Stromal cell of bone marrow (primary cell): ENCODE measurements at places on chromosomes 16 and 17.
A peak's percentile ranks its signal among the peaks of the same experiment; 100 is the strongest.

DNA sequence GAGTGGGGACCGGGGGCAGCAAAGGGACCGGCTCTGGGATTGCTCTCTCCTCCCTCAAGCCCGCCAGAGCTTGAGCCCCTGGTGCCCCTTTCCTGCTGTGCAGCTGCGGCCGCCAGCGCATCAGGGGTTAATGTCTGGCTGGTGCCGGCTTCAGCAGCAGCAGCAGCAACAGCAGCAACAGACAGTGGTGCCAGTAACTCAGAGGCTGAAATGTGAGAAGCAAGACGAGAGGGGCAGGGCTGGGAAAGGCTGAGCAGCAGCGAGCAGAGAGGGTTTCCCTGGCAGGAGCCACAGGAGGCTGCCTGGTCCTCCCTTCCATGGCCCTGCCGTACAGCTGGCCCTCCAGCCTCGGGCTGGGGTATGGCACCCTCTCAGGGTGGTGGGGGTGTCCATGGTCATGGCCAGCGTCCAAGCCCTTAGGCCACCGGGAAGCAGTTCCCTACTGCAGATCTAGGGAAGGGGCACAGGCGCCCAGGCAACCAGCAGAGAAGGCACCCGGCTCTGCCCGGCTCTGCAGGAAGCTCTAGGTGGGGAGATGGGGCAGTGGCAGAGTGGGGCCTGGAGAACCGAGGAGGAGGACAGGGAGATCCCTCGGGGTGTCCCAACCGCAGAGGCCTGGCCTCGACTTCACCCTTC lies 21.1 kb upstream of the TFAP4 start:
- DNase-seq = no peak

GRCh38 chr17:80270836-80271235 lies 10.2 kb downstream of the RNF213 start:
- no peak for DNase-seq

- DNase-seq = no peak
These were observed 47.5 kb upstream of the ZCCHC14 start for GRCh38 chr16:87540072-87540896.

DNA sequence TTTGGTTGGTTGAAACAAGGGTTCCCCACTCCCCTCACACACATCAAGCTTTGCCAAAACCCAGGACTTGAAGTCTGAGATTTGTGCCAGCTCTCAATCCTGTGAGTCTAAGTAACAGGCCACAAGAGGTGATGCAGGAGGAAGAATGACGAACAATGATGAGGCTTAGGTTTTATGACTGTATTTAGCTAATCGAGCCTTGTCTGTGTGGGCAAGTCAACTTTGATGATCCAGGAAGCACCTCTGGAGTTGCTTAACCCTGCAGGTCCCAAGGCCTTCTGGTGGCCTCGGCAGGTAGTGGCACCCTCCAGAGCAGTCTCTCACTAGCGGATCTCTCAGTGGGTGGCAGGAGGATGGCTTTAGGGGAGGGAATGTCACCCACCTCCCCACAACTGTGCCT lies 28.7 kb downstream of the CDK5RAP3 start:
- peak; percentile 69 for DNase-seq

DNA sequence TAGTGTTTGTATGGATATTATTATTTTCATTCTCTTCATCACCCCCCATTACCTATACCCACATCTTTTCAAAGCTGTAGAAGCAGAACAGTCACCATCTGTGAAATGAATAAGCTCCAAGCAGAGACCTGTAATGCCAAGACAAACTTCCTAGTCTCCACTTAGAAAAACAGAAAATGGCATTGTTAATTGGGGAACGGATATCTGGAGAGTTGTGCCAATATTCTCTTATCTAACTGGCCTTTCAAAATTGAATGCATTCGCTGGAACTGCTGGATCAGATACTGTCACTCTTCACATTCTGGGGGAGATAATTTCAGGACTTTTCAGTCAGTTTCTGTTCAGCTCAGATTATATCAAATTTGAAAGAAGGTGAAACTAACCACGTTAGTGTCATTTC lies 464.4 kb upstream of the GOT2 start:
- DNase-seq = no peak

DNA sequence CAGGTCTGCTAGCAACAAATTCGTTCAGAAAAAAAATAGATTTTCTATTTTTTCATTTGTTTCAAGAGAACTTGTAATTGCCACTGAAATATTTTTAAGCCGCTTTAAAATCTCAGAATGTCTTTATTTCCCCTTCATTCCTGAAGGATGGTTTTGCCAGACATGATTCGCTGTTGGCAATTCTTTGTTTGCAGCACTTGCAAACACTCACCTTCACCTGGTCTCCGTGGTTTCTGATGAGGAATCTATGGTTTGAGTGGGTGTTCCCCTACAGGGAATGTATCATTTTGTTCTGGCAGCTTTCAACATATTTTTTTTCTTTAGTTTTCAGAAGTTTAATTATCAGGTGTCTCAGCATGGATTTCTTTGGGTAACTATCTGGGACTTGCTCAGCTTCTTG lies 36.3 kb upstream of the CBX4 start:
- DNase-seq = no peak

GRCh38 chr17:73717690-73718089 lies 73.4 kb upstream of the SDK2 start:
- no peak for DNase-seq

- no peak for DNase-seq
These were observed 5.5 kb downstream of the SSTR2 start for GRCh38 chr17:73170324-73170723.

- DNase-seq = no peak
These were observed 121.3 kb downstream of the METRNL start for GRCh38 chr17:83200751-83201150.

DNA sequence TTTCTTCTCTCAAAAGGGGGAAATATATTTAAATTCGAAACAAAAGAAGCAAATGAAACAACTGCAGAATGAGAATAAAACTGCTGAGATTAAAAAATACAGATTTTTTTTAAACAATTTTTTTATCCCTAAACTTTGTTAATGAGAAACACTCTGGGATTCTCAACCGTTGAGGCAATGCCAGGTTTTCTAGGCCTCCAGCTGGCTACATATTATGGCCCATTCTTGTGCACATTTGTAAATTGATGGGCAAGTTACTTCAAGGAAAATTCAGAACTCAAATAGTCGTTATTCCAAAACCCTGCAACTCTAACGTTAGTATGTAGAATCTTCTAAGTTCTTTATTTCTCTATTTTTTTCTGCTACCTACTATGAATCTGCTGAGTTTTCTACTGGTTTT lies 239.3 kb upstream of the WSCD1 start:
- no peak for DNase-seq

- DNase-seq = no peak
These were observed 157.2 kb downstream of the RAB11FIP4 start for GRCh38 chr17:31548709-31549108.

- DNase-seq = no peak
These were observed 92.7 kb downstream of the TMEM100 start for GRCh38 chr17:55629995-55630394.

DNA sequence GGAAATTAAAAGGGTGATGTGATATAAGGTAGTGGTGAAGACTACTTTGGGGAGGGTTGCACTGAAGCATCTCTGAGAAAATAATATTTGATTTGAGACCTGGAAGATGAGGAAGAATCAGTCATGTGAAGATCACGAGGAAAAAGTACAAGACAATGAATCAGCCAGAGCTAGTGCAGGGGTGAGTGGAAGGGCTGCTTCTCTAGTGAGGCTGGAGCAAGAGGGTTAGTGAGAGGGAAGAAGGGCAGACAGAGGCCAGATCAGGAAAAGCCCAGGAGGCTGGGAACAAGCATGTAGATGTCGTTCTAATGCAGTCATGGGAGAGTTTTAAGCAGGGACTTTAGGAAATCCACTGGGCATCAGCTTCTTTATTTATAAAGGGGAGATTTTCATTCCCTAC lies 504.2 kb upstream of the SALL1 start:
- no peak for DNase-seq

GRCh38 chr16:78504401-78504851 lies 405.0 kb downstream of the WWOX start:
- no peak for DNase-seq

GRCh38 chr17:60748204-60748603 lies 70.6 kb downstream of the BCAS3 start:
- no peak for DNase-seq

DNA sequence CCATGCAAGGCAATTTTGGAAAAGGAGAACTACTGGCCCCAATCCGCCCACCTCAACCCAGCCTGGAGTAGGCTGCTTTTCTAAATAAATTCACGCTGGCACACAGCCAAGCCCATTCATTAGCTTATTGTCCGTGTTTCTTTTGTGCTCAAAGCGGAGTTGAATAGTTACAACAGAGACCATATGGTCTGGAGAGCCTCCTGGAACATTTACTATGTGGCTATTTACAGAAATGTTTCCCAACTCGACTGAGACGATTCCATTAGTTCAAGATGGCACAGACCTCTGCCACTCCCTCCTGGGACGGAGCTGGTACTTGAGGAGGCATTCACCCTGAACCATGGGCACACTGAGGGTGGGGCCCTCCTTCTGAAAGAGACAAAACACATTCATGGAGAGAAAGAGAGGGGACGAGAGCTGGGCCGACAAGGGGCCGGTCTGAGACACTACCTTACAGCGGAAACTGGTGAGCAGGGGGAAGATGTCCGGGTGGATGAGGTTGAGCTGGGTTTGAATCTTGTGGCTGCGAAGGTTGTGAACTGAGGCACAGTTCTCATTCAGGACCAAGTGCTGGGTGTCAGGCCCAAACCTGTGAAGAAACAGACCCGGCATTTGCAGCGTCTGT lies 15.7 kb downstream of the ELAC2 start:
- DNase-seq = no peak

GRCh38 chr17:80971704-80972304 lies 19.8 kb upstream of the CHMP6 start:
- no peak for DNase-seq

DNA sequence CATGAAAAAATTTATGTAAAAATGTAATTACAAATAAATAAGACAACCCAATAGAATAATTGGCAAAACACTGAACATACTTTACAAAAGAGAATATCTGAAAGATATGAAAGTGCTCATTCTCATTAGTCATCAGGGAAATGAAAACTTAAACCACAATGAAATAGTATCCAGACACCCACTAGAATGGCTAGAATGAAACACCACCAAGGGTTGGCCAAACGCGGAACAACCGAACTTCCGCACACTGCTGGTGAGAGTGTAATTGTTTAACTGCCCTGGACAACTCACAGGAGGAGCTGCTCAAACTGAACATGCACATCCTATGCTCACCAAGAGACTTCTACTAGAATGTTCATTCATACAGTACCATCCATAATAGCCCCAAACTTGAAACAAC lies 5.8 kb upstream of the ZDHHC7 start:
- DNase-seq = no peak
